ENCODE measurements at places on chromosomes 3 and 15.

DNA sequence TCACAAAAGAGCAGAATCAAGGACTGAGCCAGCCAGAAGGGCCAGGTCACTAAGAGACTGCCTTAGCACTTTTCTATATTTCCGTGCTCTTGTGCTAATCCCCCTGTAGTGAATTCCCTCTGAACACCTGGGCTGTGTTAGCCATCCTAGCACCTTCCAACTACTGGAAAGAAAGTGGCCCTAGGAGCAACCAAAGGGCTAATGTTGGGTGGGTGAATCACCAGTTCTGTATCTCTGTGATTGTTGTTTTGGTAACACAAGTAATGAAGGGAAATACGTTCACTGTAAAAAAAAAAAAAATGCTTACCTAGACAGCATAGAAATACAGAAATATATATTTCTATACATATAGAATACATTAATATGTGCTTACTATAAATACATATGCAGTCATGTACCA, 43.9 kb downstream of the PXYLP1 start:
- DNase-seq: no peak

- no peak for DNase-seq
Observed at GRCh38 chr3:192675958-192676649, 51.2 kb downstream of the FGF12 start.

GRCh38 chr3:43031889-43032545, 52.9 kb downstream of the GASK1A start:
- DNase-seq: no peak

GRCh38 chr3:19632099-19633074, 301.6 kb downstream of the EFHB start:
- no peak for DNase-seq

DNA sequence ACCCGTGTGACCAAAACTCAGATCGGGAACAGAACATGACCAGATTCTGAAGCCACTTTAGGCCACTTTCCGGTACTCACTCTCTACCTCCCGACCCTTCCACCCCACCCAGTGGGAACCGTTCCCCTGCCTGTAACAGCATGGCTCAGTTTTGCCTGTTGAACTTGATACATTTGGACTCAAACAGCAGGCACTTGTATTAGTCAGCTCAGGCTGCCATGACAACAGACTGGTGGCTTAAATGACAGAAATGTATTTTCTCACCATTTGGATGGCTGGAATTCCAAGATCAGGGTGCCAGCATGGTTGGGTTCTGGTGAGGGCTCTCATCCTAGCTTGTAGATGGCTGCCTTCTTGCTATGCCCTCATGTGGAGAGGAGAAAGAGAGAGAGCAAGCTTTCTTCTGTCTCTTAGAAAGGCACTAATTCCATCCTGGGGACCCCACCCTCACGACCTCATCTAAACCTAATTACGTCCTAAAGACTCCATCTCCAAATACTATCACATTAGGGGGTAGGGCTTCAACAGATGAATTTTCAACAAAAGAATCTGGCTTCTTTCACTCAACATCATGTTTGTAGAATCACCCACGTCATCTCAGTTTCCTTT, 9.3 kb upstream of the SSUH2 start:
- DNase-seq: no peak

GRCh38 chr3:29677421-29677820, 396.6 kb downstream of the RBMS3 start:
- DNase-seq: no peak

DNA sequence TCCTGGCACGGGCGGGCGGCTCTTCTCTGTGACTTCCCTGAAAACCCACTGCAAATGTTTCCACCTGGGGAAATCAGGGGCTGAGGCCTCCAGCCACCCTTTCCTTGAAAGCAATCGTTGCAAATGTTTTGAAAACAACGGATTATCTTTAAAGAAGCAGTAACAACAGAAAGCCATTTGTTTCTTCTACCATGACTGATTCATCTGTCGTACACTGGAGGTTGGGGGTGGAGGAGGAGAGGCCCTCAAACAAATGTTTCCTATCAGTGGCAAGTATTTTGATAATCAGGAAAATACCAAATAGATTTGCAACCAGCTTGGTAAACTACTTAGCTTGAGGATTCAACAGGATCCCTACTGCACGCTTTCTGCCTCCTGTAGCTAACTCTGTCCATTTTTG, 114.9 kb downstream of the PDZRN3 start:
- DNase-seq: no peak

DNA sequence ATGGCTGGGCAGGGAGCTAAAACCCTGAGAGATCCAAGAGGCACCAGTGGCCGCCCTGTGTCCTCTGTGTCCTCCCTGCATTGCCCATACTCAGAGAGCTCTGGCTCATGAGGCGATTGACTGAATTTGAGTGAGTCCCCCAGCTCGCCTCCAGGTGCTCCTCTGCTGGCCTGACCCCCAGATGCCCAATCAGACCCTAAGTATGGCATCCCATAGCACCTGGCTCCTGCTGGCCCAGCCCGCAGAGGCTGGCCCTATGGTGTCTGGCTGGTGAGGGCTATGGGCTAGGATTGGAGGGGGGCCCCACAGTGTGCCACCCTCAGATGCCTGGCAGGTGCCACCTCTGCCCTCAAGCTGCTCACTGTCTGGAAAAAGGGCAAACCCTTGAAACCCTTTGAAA, 1.6 kb upstream of the TKT start:
- no peak for DNase-seq

- no peak for DNase-seq
Observed at GRCh38 chr3:11662392-11662990, 18.8 kb upstream of the VGLL4 start.

- no peak for DNase-seq
Observed at GRCh38 chr15:76999996-77000395, 5.1 kb downstream of the PSTPIP1 start.

- no peak for DNase-seq
Observed at GRCh38 chr15:52789601-52790168, 451 bp downstream of the ONECUT1 start.

GRCh38 chr15:40949756-40950207, 3.5 kb upstream of the CHAC1 start:
- DNase-seq: no peak

GRCh38 chr3:127714125-127714571, 41.4 kb downstream of the ABTB1 start:
- DNase-seq: no peak

DNA sequence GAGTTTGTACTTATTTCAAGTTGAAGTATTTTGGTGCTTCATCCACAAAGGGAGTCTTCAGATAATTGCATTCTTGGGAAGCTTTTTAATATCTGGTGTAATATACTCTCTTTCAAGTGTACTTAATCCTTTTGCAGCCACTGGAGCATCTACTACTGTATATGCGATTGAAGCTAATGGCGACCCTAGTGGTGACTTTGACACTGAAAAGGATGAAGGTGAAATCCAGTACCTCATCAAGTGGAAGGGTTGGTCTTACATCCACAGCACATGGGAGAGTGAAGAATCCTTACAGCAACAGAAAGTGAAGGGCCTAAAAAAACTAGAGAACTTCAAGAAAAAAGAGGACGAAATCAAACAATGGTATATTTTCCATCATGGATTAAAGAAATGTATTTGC, 42.6 kb downstream of the CHD2 start:
- no peak for DNase-seq

DNA sequence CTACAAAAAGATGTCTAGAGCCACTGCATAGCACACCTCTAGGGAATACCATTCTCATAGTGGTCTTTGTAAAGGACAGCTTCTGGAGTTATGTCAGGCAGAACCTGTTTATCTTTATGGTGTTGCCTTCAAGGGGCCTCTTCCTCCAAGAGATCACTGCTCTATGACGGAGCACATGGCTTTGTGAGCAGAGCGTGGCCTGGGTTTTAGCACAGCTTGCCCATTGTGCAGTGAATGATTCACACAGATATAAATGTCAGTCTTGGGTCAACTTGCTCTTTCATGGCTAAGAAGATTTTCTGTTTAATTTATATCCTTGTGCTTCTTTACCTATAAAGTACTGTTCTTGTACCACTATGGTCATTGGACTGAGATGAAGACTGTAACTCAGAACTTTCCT, 41.5 kb upstream of the RBMS3 start:
- no peak for DNase-seq

DNA sequence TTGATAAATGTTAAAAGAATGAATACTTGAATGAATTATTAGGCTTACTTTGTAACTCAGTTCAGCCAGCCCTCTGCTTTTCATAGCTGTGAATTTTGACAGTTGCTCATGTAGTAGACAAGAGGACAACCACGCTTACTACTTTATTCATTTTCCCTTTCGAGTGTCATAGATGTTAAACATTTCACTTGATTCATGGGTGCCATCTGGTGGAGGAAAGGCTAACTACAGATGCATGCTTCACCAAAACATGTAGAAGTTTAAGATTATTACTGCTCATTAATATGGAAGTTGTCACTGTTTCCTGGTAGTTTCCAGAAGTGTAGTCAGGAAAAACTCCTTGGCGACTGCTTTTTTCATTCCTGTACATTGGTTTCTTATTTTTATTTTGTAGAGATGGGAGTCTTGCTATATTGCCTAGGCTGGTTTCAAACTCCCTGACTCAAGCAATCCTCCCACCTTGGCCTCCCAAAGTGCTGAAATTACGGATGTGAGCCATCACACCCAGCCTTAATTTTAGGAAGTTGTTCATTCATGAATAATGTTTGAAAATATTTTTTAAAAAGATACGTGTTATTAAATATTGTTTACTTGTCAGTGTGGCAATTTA, 163.2 kb downstream of the B3GALNT1 start:
- no peak for DNase-seq

GRCh38 chr15:70479785-70480184, 283.6 kb downstream of the UACA start:
- no peak for DNase-seq

- DNase-seq: no peak
Observed at GRCh38 chr3:65846936-65847335, 191.8 kb downstream of the MAGI1 start.

- no peak for DNase-seq
Observed at GRCh38 chr3:24004171-24004938, 59.3 kb downstream of the NR1D2 start.

DNA sequence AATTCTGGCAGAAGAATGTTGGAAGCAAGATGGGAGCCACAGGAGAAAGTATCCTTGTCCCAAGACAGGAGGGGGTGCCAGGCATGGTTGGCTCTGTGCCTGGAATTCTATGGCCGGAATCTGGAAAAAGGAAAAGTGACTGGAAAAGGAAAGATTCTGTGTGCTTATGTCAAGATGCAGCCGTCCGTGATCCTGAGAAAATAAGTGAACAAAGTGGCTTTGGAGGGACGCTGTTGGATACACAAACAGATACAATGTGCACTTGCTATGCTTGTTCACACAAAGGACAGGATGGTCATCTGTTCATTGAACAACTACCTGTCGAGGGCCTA, 28.5 kb upstream of the MUC20 start:
- no peak for DNase-seq

DNA sequence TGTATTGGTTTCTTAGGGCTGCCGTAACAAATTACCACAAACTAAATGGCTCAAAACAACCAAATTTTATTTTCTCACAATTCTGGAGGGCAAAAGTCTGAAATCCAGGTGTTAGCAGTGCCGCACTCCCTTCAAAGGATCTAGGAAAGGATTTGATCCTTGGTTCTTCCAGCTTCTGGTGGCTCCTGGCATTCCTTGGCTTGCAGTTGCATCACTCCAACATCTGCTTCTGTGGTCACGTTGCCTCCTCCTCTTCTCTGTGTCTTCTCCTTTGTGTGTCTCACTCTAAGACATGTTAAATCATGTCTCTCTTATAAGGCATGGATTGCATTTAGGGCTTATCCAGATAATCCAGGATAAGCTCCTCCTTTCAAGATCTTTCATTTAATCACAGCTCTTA, 262.2 kb downstream of the MEX3B start:
- DNase-seq: no peak

- DNase-seq: no peak
Observed at GRCh38 chr15:66144978-66145725, 108.4 kb downstream of the MEGF11 start.

GRCh38 chr3:76958861-76959260, 81.0 kb upstream of the ROBO2 start:
- DNase-seq: no peak

Measured in stimulated activated CD8-positive, alpha-beta memory T cell treated with anti-CD3 and anti-CD28 coated beads, Interleukin-4, amount 100 ng/mL, for 4 hours (primary cell).